ENCODE measurements at places on chromosomes 2 and 18. TPM values are rescaled to one million over a fixed set of nuclear protein-coding genes. Genes with fewer than 3 reads are reported as not detected.

Gene COL4A3
- 11.4 TPM for total RNA-seq

Gene TTC21B
- 26.3 TPM for total RNA-seq

Gene SFXN5
- total RNA-seq: 20.7 TPM

Gene FSHR
- total RNA-seq: not detected

Gene CSRNP3
- total RNA-seq: 5.4 TPM

Gene EMX1
- not detected for total RNA-seq

Gene REG3A
- 4.1 TPM for total RNA-seq

Gene UNC50
- total RNA-seq: 33.7 TPM

Gene UGT1A4
- total RNA-seq: not detected

Gene DLX1
- total RNA-seq: 0.51 TPM

Gene LRP2
- not detected for total RNA-seq

- no peak for DNase-seq
Observed at GRCh38 chr2:197185676-197186075, 124.9 kb downstream of the ANKRD44 start.

- no peak for DNase-seq
Observed at GRCh38 chr18:48973731-48974130, 23.0 kb upstream of the SMAD7 start.

- no peak for DNase-seq
Observed at GRCh38 chr18:10086458-10087210, 172.8 kb downstream of the VAPA start.

- no peak for DNase-seq
Observed at GRCh38 chr2:169001116-169001815, 29.9 kb downstream of the ABCB11 start.

DNA sequence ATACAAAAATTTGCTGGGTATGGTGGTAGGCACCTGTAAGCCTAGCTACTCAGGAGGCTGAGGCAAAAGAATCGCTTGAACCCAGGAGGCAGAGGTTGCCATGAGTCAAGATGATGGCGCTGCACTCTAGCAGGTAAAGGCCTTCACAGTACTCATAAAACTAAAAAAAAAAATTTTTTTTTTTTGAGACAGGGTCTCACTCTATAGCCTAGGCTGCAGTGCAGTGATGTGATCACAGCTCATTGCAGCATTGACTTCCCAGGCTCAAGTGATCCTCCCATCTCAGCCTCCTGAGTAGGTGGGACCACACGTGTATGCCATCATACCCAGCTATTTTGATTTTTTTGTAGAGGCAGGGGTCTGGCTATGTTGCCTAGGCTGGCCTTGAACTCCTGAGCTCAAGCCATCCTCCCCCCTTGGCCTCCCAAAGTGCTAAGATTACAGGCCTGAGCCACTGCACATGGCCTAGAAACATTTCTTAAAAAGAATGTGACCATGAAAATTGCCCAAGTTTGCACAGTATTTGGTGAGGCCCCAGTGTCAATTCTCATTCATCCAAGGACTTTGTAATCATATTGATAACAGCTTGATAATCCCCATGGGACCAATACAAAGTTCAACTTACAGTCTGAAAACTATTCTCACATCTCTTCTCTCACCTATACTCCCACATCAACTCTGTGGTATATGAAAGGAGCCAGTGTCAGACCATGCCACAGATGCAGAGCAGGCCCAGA lies 64.2 kb upstream of the MYCN start:
- DNase-seq: no peak

DNA sequence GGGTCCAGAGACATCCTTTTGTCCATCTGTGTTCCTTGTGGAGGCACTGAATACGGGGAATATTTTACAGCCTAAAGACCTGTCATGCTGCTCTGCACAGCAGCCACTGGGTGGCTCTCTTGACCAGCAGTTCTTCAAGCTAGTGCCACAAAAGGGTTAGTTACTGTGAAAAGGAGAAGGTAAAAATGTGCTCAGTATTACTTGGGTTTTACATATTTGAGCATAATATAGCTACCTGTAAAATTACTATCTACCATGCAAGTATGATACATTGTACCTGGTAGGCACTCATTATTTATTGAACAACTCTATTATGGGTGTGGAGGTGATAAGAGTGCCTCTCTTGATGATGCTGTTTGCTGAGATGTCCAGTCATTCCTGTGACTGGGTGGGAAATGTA lies 23.6 kb downstream of the FZD5 start:
- no peak for DNase-seq

- DNase-seq: no peak
Observed at GRCh38 chr18:35827275-35827902, 145.1 kb upstream of the RMP24 start.

DNA sequence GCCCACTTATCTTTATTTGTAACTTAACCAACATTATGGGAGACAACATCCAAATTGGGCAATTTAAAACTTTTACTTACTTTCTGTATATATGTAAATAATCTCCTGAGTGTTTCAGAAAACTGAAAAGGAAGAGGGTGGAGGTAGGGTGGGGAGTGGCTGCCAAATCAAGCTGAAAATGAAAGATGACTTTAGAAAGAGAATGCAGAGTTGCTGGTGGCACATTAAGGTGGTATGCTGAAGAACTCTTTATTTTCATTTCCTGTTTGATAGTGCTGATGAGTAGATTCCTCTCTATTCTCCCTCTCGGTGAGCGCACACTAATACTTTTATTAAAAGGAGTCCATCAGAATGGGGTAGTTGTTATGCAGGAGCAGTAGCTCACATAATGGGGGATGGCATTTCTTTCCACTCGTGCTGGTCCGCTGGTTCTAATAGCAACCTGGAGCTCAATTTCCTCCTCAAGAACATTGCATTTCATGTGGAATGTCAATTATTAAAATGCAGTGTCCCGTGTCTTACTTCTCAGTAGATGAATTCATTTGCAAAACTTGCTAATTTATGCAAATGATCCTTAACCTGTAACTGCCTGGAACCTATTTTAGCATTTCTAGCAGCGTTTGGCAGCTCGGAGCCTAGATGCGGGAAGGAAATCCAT lies 466.9 kb upstream of the HNRNPA3 start:
- no peak for DNase-seq

GRCh38 chr2:42961385-42961811 lies 169.0 kb upstream of the HAAO start:
- DNase-seq: peak; percentile 86

- DNase-seq: no peak
Observed at GRCh38 chr2:160484859-160485520, 8.6 kb downstream of the RBMS1 start.

DNA sequence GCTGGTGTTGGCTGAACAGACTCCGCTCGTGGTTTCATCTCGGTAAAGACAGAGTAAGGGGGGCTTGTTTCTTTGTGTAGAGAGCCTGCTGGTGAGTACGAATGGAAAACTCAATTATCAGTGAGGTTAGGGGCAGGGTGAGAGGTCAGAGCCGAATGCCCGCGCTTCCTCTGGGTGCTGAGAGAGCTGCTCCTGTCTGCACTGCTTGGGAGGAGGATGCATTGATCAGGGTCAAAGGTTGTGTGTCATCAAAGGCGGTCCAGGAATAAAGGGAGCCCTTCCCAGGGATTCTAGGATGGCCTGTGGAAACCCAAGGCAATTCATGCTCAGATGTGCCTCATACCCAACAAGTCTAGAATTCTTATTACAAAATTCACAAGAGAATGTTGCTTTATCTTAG lies 143.9 kb downstream of the MYCN start:
- no peak for DNase-seq

- DNase-seq: no peak
Observed at GRCh38 chr2:60528281-60529020, 25.0 kb downstream of the BCL11A start.

DNA sequence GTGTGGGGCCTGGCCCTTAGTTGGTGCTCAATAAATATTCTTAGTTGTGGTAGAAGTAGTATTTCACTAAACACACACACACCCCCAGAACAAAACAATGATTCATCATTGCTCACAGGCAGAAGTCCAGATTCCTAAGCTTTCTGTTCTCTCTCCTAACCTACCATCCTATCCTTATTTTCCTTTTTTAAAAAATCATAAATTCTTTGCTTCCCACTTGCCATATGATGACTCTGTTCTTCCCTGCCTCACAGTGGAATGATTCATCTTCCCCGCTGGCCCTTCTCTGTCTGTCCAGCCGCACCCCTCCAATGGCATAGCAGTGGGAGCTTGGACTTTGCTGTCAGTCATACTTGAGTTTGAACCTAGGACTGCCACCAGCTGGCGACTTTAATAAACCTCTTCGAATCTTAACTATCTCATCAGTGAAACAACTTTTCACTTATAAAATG lies 5.2 kb downstream of the EML6 start:
- no peak for DNase-seq

GRCh38 chr18:1665079-1665478 lies 760.4 kb downstream of the ADCYAP1 start:
- DNase-seq: no peak

- DNase-seq: no peak
Observed at GRCh38 chr2:146321175-146321574, 1523.7 kb upstream of the ACVR2A start.

- no peak for DNase-seq
Observed at GRCh38 chr2:60780721-60781120, 24.7 kb downstream of the PAPOLG start.

DNA sequence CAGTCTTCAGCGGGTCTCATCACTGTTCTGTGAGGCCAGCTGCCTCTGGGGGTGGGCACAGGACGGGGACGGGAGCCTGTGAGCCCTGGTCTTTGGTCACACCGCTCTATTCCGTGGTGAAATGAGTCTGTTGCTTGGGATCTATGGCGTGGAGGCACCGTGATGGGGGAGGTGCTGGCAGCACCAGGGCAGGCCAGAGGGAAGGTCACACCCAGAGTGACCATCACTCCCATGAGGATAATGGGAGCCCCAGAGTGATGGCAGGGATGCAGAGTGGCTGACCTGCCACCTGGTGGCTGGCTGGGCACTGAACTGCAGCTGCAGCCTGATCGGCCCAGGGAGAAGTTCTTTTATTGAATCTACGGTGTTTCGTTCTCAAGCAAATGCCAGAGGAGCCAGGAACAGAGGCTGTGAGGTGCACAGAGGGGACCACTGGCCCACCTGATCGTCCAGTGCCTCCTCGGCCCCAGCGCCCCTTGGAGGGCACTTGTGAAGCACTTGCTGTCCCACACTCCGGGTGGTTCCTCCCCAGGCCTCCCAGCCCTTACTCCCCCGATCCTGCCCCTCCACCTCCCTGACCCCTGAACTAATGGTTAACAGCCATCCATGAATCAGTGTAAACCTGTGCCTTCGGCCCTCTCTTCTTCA lies 17.9 kb downstream of the KCNIP3 start:
- DNase-seq: no peak

DNA sequence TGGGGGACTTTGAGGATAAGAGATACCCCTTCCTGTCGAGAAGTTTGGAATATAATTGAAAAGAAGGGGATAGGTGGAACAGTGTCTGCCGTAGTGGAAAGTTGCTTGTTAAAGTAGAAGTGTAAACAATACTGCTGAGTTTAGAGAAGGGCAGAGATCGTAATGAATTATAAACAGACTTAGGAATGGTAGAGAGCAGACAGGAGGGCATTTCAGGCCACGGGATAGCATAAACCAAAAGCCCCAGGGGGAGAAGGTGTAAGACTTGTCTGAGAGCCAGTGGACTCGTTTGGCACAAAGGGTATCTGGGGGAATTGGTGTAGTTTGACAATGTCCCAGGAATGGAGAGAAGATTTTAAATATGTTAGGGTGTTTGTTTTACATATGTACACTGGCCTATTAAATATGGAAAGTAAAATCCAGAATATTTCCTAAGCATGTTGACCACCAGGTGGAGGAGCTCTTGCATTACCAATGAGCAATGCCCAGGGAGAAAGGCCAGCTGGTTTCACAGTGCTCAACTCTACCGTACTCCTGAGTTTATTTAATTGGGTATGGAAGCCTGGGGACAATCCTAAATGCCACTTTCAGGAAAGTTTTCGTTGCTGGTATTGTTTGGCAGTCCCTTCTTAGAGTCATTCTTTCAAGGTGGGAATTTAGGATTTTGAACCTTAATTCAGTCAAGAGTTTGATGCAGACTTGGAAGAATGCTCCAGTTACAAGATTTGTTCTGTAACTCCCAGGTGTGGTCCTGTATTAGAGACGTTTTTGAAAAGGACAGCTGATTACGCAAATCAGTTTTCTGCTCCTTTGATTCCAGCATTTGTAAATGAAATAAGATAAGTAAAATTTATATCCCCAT lies 7.5 kb downstream of the COPS8 start:
- no peak for DNase-seq

DNA sequence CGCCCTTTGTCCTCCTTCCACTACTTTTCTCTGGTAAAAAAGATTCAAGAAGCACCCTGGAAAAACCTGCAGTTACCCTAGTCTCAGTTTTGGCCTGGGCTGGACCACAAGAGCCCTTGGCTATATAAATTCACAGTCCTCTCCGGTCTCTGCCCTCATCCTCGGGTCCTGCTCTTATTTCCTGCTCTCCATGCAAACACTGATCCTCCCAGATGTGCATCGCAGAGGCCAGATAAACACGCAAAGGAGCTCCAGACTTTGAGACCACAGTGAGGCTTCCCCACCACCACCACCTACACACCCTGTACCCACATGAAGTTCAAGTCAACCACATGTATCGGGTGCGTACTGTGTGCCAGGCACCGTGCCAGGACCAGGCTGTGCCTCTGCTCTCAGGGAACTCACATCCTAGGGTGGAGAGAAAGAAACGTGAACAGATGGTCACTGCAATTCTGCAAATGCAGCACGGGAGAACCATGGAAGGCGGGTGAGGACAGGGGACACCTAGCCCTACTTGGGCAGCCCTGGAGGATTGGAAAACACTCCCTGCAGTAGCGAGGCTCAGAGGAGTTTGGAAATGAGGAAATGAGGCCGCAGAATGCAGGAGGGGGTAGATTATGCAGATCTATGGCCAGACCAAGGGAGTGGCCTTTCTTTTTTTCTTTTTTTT lies 7.4 kb downstream of the CTDSP1 start:
- DNase-seq: peak; percentile 87

DNA sequence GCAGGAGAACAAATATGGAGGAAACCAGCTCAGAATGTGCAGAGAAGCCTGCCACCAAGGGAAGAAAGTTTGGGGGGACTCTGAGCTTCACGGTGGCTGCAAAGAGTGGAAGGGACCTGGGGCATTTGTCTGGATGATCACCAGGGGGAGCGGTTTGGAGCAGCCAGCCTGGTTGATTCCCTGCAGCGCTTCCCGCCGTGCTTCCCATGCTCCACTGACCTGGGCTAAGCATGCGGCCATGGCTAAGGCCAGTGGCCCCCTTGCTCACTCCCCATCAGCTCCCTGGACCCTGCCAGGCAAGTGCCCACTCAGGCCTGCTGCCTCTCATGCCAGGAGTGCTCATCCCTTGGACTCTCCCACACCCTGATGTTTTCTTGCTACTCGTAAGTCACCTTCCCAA lies 27.0 kb downstream of the NTSR2 start:
- DNase-seq: no peak

- no peak for DNase-seq
Observed at GRCh38 chr2:82675186-82675585, 1783.9 kb downstream of the SUCLG1 start.

GRCh38 chr2:106566050-106566449 lies 78.9 kb downstream of the CD8B2 start:
- peak; percentile 76 for DNase-seq

GRCh38 chr18:48345596-48345995 lies 63.6 kb downstream of the ZBTB7C start:
- no peak for DNase-seq

- DNase-seq: no peak
Observed at GRCh38 chr2:209648714-209649113, 122.9 kb upstream of the UNC80 start.

- DNase-seq: no peak
Observed at GRCh38 chr2:16043192-16043591, 102.8 kb downstream of the MYCN start.

Data from aorta (tissue), 5 donors.